ENCODE measurements at places on chromosomes 5 and 9.

GRCh38 chr9:120612218-120612617 is 32.3 kb upstream of the CDK5RAP2 start:
- no peak for DNase-seq

DNA sequence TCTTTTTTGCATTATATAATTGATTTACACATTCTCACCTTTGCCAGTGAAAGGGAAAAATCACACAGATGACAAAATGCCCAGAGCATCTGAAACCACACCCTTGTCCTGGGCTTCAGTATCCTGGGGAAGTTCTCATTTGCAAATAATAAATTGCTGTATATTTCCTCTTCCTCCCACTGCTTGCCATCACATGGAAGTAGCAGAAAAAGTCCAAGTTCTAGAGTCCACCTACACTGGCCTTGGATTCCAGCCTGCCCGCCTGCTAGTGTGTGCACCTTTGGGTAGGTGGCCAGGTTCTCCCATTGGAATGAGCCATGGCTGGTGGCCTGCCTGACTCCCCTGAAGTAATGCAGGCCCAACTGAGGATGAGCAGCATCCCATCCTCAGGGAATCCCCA is 149.4 kb downstream of the GADD45G start:
- no peak for DNase-seq

GRCh38 chr9:130847306-130848217 is 12.5 kb downstream of the ABL1 start:
- no peak for DNase-seq

- DNase-seq = no peak
These were observed 51.3 kb downstream of the ARHGEF37 start for GRCh38 chr5:149632311-149633251.

DNA sequence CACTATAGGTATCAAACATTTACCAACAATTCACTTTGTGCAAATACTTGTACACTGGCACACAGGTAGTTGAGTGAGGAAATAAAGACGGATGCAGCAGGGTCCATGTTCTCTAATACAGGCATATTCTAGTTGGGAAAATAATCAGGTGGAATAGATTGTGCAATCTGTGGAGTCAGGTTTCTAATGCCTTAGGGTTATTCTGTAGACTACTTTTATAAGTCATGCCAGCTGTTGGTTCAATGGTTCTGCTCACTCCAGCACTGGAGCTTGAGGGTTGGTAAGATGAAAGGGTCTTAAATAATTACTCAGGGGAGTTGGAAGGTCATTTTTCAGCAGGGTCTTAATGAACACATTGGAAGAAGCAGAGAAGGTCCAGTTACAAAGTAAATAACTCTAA is 690.3 kb upstream of the DMAC1 start:
- no peak for DNase-seq

DNA sequence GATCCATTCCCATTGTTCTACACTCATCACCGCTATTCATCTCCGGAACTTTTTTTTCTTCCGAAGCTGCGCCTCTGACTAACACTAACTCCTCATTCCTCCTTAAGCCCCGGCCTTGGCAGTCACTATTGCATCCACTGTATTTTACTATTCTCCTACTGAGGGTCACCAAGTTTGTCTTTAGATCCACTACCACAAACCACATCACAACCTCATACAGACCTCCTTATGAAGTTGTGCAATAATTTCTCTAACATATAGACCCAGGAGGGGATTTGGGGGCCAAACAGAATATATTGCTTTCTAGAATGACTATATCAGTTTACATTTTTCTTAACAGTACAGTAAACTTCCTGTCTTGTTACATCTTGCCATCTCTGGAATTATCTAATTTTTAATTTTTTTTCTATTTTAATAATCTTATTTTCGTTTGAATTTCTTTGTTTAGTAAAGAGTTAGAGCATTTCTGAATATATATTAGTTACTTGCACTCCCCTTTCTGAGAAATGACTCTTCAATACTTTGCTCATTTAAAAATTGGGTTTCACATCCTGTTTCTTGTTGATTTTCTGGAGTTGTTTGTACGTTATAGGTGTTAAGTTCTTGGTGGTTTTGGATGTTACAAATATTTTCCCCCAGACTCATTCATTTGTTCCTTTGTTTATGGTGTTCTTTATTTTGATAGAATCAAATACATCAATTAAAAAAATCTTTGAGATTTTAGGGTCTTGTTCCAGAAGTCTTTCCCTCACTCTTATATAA is 37.1 kb downstream of the DMRT2 start:
- no peak for DNase-seq

DNA sequence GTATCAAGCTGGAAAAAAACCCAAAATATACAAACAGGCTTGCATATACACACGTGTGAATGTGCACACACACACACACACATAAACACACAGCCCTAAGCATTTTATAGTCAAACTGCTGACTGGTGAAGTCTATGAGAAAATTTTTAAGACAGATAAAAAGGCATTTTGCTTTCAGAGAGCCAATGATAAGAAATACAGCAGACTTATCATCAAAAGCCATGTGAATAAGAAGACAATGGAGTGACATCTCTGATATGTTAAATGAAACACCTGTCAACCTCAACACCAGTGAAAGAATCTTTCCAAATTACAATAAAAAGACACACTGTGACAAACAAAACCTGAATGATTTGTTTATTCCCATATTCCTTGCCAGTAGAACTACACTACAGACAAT is 233.3 kb downstream of the CDH9 start:
- no peak for DNase-seq

GRCh38 chr5:74141053-74141452 is 499.5 kb downstream of the ENC1 start:
- no peak for DNase-seq

- DNase-seq = no peak
These were observed 7.7 kb upstream of the TRAF1 start for GRCh38 chr9:120934281-120934680.

GRCh38 chr9:2849941-2850340 is 6.0 kb upstream of the PUM3 start:
- no peak for DNase-seq

DNA sequence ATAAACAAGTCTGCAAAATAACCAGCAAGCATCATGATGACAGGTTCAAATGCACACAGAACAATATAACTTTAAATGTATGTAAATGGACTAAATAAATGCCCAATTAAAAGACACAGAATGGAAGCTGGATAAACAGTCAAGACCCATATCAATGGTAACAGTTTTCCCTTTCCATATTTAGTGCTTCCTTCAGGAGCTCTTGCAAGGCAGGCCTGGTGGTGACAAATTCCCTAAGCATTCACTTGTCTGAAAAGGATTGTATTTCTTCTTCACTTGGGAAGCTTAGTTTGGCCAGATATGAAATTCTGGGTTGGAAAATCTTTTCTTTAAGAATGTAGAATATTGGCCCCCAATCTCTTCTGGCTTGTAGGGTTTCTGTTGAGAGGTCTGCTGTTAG is 120.2 kb upstream of the RASA1 start:
- no peak for DNase-seq

GRCh38 chr5:154103233-154103632 is 64.5 kb downstream of the MFAP3 start:
- DNase-seq = no peak

DNA sequence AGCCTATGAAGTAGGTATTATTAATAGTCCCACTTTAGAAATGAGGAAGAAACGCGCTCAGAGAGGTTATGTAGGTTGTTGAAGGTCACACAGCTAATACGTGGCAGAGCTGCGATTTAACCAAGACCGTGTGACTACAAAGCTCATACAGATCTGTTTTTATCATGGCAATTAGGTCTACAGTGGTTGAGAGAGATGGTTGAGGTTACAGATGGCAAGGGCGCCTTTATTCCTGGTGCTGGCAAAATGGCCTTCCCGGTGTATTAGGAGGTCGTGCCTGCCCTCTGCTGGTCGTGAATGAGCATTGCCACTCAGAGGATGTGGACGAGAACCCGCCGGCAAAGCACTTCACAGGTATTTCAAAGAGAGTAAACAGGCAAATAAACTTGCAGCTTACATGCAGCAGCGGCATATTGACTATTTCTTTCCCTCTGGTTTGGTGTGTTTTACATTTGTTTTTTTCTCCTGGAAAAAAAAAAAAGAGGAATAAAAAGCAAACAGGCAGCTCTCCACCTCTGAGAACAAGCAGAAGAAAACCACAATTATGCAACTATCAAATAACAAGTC is 65.3 kb upstream of the EGFLAM start:
- no peak for DNase-seq

DNA sequence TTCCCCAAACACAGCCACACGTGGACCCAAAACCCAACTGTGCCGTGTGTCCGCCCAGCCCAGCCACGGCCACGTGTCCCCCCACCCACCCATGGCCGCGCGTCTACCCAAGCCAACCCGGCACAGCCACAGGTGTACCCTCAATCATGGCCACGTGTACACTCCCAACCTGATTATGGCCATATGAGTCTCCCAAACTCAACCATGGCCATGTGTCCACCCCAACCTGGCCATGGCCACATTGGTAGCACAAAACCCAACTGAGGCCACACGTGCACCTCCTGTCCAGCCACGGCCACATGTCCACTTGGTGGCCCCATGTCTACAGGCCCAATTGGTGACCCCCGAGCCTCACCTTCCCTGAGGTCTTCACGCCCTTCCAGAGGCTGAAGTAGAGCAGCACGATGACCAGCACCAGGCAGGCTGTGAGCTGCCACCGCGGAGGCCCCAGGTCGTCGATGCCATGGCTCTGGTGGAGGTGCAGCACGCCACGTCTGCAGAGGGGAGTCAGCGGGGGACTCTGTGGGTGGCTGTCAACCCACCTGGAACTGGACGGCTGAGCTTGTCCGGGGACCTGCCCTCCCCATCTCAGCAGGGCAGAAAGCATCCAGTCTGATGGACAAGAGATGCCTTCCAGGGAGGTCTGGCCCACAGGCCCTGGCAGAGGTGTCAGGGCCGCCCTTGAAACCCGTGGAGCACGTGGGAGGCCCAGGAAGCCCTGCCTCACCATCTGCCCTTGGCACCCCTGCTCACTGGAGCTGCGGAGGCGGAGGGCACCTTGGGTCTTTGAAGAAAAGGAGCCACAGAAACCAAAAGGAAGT is 23.5 kb downstream of the SLC6A3 start:
- no peak for DNase-seq

GRCh38 chr5:168851902-168852321 is 272.7 kb upstream of the PANK3 start:
- no peak for DNase-seq

DNA sequence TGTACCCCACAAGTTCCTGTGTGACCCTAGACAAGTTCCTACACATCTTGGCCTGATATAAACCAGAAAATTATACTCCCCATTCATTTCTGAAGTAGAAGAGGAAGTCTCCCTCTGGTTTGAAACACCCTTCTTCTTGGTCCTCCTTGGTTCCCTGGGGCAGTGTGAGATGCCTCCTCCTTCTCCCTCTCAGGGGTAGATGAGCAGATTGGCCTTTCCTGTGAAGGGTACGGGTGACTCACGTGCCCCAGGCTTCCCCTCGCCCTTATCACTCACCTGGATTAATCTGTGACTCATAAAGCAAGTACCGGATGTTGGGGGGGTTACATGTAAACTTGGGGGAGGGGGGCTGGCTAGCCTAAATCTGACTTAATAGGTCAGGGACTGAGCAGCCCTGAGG is 11.1 kb upstream of the AQP3 start:
- peak; percentile 57 for DNase-seq

- no peak for DNase-seq
These were observed at the start of gene PTGR1 for GRCh38 chr9:111599092-111599954. TSS of gene PTGR1 (minus strand) at chr9:111599647. CDS start at chr9:111597422, 2,225 bp downstream.

DNA sequence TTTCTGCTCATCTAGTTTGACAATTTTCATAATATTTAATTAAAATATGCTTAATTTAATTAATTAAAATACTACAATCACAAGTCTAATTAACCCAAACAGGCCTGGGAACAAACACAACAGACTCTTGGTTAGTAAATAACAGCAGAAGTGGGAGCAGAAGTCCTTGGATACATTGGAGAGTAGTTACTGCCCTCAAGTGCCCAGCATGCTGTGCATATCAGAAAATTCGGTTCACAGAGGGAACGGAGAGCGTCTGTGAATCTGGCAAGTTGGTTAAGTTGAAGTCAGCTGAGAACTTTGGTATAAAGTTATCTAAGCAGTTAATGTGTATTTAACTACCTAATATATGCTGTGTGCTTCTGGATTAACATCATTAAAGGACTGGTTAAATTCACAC is 87.0 kb upstream of the ATG10 start:
- DNase-seq = no peak

DNA sequence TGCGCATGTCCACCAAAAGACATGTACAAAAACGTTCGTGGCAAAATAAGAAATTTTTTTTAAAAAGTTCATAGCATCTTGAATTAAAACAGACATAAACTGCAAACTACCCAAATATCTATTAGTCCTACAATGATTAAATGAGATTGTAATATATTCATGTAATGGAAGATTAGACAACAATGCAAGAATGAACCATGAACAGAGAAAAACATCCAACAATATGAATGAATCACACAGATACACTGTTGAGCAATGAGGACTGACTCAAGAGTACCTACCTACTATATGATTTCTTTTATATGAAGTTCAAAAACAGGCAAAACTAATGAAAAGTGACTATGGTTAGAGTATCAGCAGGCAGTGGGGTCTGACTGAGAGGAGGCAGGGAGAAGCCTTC is 17.9 kb upstream of the CTNNAL1 start:
- DNase-seq = no peak

- no peak for DNase-seq
These were observed 112.7 kb downstream of the OSTF1 start for GRCh38 chr9:75200892-75201470.

DNA sequence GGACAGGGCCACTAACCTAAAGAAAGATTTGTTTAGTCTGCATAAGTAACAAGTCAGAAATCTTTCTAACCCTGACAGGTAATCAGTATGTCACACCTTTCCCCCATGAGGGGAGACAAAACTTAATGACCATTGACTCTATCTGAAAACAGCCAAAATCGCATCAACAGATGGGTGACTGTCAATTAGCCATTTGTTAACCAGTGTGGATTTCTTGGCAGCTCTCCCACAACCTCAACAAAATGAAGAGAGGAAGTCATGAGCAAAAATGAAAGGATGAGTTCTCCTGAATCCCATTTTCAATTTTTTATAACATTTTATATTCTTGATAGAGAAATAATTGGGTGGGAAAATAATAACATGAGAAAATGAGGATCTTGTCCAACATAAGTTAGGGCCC is 84.6 kb upstream of the SNX2 start:
- no peak for DNase-seq
